ENCODE measurements at places on chromosomes 5 and 9. TPM values are rescaled to one million over a fixed set of nuclear protein-coding genes. Genes with fewer than 3 reads are reported as not detected.

The PCDHA1 gene
- total RNA-seq, result not detected

The TAL2 gene
- not detected for total RNA-seq

The PCDHB9 gene
- total RNA-seq, result 3.0 TPM

The PCDHGA6 gene
- 0.83 TPM for total RNA-seq

The AJM1 gene
- total RNA-seq, result 2.1 TPM

The SETD9 gene
- 7.0 TPM for total RNA-seq

DNA sequence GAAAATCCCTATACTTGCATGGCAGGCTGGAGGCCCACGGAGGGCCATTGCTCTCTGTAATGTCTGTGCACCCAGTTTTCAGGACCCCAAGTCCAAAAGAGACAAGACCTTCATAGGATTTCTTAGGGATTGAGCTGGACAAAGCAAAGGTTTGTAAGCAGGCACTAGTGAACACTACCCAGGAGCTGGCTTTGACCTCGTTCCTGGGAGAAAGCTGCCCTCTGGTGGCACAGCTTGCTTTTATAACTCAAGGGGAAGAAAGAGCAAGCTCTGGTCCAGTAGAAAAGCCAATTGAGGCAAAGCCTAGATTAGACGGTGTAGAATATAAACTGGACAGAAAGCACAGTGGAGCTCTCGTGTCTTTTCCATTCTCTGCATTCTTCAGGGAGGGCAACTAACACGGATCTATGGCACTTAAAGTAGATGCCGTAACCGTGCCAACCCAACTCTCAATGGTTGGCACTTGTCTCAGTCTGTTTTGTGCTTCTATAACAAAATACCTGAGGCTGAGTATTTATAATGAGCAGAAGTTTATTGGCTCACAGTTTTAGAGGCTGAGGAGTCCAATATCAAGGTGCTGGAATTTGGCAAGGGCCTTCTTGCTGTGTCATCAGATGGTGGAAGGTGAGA, 7.9 kb downstream of the GABRP start:
- DNase-seq, result no peak

- no peak for DNase-seq
Measured at GRCh38 chr9:75358846-75359245, 270.5 kb downstream of the OSTF1 start.

GRCh38 chr5:36523926-36524325, 82.5 kb upstream of the SLC1A3 start:
- DNase-seq, result no peak

- no peak for DNase-seq
Measured at GRCh38 chr5:150046031-150046430, 40.3 kb downstream of the CSF1R start.

DNA sequence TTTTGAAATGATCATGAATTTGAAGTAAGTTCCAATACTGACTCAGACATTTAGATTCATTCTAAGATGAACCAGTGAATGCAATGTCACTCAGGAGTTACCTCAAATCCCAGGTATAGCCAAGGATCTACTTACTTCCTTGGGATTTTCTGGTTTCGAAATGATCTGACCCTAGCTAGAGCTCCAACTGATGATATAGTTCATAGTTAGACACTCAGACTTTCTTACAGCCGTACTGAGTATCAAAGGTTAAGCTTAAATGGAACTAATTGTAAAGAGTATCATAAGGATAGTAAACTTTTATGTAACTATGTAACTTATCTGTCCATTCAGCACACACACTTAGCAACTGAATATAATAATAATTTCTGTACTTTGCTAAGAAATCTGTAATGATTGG, 84.0 kb upstream of the FSD1L start:
- no peak for DNase-seq

DNA sequence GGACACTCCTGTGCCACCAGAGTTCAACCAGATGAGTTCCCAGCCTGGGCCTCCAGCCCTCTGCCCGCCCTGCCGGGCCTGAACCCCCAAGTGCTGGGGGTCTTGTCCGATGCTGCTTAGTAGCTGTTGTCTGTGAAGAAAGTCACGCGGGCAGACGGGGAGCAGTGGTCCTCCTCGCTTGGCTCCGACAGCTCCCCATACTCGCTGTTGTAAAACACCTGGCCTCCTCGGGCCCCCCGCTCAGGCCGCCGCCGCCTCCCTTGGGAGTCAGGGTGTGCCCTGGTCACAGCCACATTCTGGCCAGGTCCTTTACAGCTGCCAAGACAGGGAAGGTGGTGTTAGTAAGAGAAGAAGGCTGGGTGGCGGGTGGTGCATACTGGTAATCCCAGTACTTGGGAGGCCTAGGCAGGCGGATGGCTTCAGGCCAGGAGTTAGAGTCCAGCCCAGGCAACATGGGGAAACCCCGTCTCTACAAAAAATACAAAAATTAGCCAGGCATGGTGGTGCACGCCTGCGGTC, 11.8 kb upstream of the SCGB3A1 start:
- DNase-seq, result no peak

DNA sequence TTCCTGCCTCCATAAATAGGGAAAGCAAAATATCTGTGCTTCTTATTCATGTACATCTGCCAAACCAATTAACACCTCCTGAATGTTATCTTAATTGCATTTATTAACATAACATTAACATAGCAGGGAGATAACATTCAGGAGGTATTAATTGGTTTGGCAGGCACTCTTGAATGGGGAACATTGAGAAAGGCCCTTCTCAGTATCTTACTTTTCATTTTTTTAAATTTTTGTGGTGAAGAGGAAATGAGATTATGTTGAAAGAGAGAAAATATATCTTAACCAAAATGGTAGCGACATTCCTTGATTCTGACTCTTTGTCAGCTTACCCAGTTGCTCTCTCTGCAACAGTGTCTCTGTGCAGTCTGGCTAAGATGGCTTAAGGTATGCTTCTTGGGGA, 100.4 kb upstream of the TLE1 start:
- no peak for DNase-seq

- DNase-seq, result no peak
Measured at GRCh38 chr5:56375011-56375410, 141.9 kb upstream of the ANKRD55 start.

- DNase-seq, result no peak
Measured at GRCh38 chr5:57407391-57407790, 75.2 kb downstream of the ACTBL2 start.

GRCh38 chr9:135224286-135224877, 136.9 kb downstream of the OLFM1 start:
- no peak for DNase-seq

DNA sequence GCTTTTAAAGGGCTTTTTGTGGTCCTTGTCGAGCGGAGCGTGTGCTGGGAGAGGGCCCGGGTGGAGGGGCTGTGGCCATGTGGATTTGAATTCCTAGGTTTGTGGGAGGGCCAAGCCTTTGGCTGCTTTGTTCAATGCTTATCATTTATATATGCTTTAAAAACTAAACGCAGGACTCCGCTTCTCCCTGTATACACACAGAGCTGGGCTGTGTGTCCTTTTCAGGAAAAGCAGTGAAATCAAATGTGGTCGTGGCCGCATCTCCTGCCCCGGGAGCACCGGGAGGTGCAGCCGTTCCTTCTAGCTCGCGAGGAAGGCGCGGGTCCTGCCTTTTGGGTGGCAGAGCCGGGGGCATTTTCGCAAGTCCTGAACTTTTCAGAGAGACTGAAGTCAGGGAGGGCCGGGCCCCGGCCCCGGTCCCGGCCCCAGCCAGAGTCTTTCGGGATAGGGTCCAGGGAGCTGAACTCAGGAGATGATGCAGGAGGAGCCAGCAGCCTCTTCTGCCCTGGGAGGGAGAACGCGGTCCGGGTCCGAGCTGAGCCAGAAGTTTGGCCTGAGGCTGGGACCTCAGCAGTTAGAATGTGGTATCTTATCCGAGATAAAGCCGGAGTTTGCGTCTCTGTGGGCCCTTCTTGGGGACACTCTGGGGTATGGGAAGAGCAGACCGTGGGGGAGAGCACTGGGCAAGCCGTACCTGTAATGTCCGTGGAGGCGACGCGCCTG, 158.8 kb downstream of the C9orf152 start:
- DNase-seq, result no peak

GRCh38 chr9:137352511-137353222, 50.6 kb upstream of the NRARP start:
- DNase-seq, result no peak

DNA sequence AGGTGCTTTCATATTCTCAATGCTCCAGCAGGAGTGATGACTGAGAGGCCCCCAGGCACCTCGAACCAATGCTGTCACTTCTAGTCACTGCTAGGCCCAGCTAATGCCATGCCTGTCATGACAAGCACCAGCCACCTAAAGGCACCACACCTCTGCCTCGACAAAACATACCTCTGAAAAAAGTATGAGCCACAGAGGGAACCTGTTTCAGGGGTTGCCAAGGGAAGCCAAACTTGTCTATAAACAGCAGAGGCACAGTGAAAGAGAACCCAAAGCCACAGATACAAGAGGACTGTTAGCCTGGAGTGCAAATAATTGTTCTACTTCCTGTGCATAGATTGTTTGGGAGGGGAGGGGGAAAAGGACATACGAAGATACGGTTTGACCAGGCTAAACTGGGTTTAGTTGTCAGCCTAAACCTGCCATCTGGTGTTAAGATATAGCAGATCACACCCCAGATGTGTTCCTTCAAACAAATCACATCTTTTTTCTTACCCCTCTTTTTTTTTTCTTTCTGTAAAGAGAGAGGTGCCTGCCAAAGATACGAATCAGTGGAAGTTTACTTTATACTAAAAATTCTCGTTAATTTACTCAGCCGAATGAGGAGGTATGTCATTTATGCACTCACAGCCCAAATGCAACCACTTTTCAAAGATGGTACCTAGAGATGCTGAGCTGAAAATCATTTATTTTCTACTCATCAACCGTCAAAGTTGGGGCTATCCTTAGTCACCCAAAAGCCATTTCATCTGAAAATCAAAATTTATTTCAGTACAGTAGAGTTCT, 45.7 kb downstream of the BNC2 start:
- no peak for DNase-seq

GRCh38 chr5:6837519-6838110, 124.4 kb downstream of the TENT4A start:
- DNase-seq, result no peak

DNA sequence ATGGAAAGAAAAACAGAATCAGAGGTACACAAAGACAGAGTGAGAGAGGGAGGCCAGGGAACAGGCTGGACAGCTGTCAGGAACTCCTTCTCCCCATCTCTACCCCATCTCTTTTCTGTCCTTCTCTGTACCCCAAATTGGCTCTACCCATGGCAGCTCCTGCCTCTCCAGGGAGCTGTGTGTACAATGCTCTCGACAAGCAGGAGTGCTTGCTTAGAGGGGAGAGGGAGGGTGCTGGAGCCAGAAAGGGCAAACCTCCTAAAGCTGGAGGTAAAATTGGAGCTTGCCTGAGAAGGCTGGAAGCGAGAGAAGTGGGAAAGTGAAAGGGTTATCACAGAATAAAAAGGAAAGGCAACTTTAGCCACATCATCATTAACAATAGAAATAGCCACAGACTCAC, 6.4 kb downstream of the TPM2 start:
- no peak for DNase-seq

- peak; percentile 17 for DNase-seq
Measured at GRCh38 chr5:66675406-66675805, 79.2 kb downstream of the MAST4 start.

DNA sequence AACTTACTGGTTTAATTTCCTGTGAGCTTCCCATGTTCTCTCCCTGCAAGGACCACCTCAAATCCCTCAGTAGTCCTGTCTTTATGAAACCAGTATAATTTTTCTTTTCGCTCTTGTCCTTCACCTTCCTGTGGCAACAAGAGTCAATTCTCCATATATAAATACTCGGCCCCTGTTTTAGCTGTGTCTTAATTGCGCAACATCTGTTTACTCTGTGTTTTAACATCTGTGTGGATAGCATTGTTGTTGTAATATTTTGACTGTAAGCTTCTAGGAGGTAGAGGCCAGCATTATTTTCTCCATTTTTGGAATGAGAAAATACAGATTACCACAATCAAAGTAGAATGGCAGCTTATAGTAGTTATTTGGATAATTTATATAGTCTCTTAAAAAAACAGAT, 30.2 kb upstream of the CDKN2B start:
- DNase-seq, result no peak

- DNase-seq, result no peak
Measured at GRCh38 chr5:126280846-126281245, 142.4 kb upstream of the GRAMD2B start.

DNA sequence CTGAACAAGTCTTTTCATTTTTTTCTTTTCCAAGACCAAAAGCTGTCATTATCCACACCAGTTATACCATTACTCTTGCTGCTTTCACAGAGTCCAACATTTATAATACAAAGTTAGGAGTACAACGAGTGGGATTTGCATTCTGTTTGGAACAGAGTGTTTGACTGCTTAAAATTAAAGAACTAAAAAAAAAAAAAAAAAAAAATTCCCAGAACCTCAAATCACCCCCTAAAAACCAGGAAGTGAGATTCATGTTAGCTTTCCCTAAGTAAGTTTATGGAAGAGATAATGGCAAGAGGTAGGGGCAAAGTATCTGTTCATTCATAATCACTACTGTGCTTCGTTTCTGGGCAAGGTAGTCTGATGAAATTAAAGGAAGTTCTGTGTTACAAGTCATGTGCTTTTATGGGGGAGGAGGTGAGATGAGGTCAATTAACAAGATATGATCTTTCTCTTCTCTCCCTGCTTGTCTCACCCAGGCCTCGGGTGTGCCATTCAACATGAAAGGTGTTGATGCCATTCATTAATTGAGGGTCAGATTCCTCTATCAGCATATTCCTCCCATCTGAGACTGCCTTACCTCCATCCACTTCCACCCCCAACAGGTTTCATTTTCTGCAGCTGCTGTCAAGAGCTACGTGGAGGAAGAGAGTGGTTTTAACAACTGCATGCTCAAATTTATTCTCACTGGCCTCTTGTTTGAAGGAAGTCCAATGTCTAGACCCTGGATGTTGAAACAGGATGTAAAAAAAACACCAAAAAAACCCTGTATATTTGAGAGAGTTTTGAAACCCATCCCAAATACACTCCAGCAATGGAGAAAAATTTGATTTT, 58.1 kb downstream of the MARCHF3 start:
- DNase-seq, result no peak

GRCh38 chr5:153118018-153118417, 372.5 kb upstream of the GRIA1 start:
- no peak for DNase-seq

GRCh38 chr9:16627967-16628366, 242.5 kb downstream of the BNC2 start:
- DNase-seq, result peak; percentile 40

- DNase-seq, result no peak
Measured at GRCh38 chr5:170226661-170227060, 6.1 kb upstream of the C5orf58 start.
